Thymus (tissue), 14 donors: ENCODE measurements at places on chromosomes 6 and 20. TPM values are rescaled to one million over a fixed set of nuclear protein-coding genes. Genes with fewer than 3 reads are reported as not detected.

MOG gene
- total RNA-seq = not detected

LY6G6F gene
- 0.05 TPM for total RNA-seq

SASH1 gene
- 3.7 TPM for total RNA-seq

SLA2 gene
- total RNA-seq = 21.5 TPM

WFDC2 gene
- 5.6 TPM for total RNA-seq

SPATS1 gene
- total RNA-seq = 0.33 TPM

TSHZ2 gene
- 2.4 TPM for total RNA-seq

OR2H2 gene
- total RNA-seq = not detected

VIP gene
- 0.14 TPM for total RNA-seq

BFSP1 gene
- 0.57 TPM for total RNA-seq

DSN1 gene
- total RNA-seq = 20.6 TPM

RSPO4 gene
- total RNA-seq = not detected

STMND1 gene
- total RNA-seq = 0.05 TPM

CDYL gene
- 56.0 TPM for total RNA-seq

GINM1 gene
- 17.8 TPM for total RNA-seq

LY6G6C gene
- not detected for total RNA-seq

SIRPB1 gene
- 0.90 TPM for total RNA-seq

CLVS2 gene
- 0.05 TPM for total RNA-seq

BICRAL gene
- total RNA-seq = 6.4 TPM

GLP1R gene
- total RNA-seq = under 0.01 TPM

KCNQ5 gene
- 1.7 TPM for total RNA-seq

GTF3C6 gene
- 58.6 TPM for total RNA-seq

B3GALT4 gene
- 9.0 TPM for total RNA-seq

LAMA2 gene
- total RNA-seq = 4.0 TPM

TRIM15 gene
- 0.19 TPM for total RNA-seq

PRND gene
- 3.5 TPM for total RNA-seq

CTCFL gene
- 0.05 TPM for total RNA-seq

CCN5 gene
- total RNA-seq = 0.05 TPM

EDEM2 gene
- 15.5 TPM for total RNA-seq

OR2J3 gene
- not detected for total RNA-seq

POLR3F gene
- 9.6 TPM for total RNA-seq

HLA-DQA2 gene
- 45.0 TPM for total RNA-seq

OR2B6 gene
- 0.19 TPM for total RNA-seq
